ENCODE measurements at places on chromosomes 3 and 15.

GRCh38 chr3:179074656-179075055 is 3.0 kb upstream of the ZMAT3 start:
- DNase-seq = no peak

GRCh38 chr15:67067930-67068551 is 2.6 kb downstream of the SMAD3 start:
- no peak for DNase-seq

DNA sequence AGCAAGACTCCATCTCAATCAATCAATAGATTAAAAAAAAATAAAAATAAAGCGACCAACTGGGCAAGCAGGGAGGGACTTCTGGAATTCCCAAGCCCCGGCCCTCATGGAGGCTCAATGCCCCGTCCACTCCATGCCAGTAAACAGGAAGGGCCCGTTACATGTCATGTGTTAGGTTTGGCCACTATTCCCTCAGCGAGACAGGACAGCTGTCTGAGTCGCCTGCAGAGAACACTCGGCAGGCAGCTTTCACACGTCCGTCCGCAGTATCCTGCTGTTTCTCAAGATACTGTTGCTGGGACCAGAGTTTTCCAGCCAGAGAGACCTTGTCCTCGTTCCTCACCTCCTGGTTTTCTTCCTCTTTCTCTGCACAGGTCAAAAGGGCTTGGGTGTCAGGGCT is 18.0 kb downstream of the TMEM44 start:
- no peak for DNase-seq

- peak; percentile 65 for DNase-seq
Observed at GRCh38 chr3:111967651-111968274, 11.1 kb upstream of the ABHD10 start.

DNA sequence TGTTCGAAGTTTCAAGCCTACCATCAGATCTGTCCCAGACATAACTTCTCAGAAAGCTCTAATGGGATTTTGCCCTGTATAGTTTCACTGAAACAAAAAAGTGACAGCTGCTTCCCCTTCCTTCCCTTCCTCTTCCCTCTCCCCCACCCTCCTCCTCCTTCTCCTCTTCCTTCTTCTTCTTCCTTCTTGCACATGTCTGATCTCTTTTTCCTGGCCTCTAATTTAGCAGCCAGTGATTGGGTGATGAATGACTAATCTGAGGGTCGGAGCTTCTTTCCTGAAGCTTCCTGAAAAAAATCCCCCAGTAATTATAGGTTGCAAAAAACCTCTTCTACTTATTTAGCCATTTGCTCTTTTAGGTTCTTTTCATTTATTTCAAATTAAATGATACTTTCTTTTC is 168.7 kb downstream of the POTEB3 start:
- DNase-seq = no peak

- no peak for DNase-seq
Observed at GRCh38 chr15:40550341-40551037, 14.4 kb downstream of the CCDC32 start.

DNA sequence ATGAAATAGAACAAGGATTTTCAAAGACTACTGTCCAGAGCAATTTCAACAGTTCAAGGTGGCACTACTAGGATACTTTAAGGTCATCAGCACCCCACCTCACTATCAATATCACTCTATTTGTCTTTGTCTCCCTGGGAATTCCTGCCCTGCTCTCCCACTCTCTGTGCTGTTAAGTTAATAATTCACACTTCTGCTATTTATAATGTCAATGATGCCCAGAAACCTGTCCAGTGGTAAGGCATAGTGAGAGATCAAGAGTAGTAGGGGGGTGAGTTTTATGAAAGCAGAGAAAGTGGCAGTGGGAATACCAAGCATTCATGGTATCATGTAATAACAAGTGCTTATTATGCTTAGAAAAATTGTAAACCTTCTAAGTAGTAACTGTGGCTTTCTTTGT is 7.3 kb downstream of the TMCO5A start:
- DNase-seq = no peak

GRCh38 chr15:85336880-85337279 is 43.5 kb upstream of the AKAP13 start:
- no peak for DNase-seq

GRCh38 chr15:80779658-80780415 is 667 bp downstream of the CEMIP start:
- DNase-seq = no peak

- DNase-seq = no peak
Observed at GRCh38 chr15:90930861-90931574, 1.3 kb downstream of the HDDC3 start.

- DNase-seq = no peak
Observed at GRCh38 chr3:73508330-73508954, 116.3 kb downstream of the PDZRN3 start.

- DNase-seq = no peak
Observed at GRCh38 chr3:197554196-197554561, 1.6 kb downstream of the BDH1 start.

GRCh38 chr3:160649596-160649995 is 27.4 kb upstream of the ARL14 start:
- no peak for DNase-seq

- no peak for DNase-seq
Observed at GRCh38 chr3:195039180-195039843, 231.6 kb downstream of the XXYLT1 start.

GRCh38 chr3:185712337-185712736 is 112.5 kb downstream of the IGF2BP2 start:
- no peak for DNase-seq

DNA sequence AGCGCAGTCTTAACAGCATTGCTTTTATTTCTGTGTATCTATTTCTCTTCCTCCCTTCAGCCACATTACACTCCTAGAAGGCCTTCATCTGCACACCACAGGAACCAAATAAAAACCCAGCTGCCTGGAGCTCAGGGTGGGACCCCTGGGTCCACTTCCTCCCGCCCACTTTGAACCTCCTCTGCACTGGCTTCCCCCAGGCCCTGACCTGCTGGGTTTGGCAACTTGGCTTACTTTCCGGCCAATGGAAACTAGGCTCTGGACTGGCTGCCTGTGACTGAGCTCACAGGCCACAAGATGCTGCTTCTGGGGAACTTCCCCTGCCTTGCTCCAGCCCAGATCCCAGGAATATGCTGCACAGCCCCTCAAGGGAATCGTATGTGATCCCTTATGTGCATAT is 89.8 kb downstream of the SEMA5B start:
- no peak for DNase-seq

DNA sequence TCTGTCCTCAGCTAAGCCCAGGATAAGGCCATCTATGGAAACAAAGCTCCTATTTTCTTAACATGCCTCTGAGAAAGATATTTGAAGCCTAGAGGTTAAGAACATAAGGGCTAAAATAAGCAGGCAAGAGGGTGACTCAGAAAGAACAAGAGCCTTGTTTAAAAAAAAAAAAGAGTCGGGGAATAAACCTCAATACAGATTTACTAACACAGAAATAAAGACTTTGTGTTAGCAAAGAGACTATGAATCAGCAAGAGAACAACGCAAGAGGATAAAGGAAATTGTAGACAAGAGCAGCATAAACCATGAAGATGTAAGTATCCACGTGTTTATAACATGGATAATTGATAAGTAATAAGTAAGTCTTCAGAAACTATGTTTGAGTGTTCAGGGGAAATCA is 36.0 kb downstream of the RAB27A start:
- DNase-seq = no peak

DNA sequence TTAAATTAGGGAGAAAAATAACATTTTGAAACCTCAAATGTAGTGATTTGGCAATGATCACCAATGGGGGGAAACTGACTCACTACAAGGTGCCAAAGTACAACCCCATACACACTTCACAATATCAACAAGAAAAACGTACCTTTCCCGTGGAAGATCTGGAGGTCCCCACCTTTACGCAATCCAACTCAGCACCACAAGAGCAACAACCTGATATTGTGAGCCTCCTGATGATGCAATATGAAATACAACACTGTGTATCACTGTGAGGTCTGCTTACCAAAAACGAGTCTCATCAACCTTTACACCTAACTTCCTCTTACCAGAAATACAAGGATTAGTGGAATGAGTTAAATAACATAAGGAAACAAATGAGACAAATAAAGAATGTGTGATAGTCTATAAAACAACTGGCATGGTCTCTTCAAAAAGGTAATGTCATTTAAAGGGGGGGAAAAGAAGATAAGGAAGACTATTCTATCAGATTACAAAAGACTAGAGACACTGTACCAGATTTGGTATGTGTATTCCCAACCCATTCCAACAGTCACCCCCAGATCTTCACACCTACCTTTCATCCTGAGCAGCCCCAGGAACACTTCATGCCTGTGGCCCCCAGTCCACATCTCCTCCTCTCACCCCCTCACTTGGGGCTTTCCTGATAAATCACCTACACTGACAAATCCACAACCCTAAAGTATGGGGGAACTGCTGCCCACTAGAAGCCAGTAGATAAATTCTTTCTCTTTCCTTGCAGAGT is 27.7 kb downstream of the DLG1 start:
- no peak for DNase-seq

GRCh38 chr3:193921465-193921864 is 214.5 kb upstream of the HES1 start:
- no peak for DNase-seq

- DNase-seq = no peak
Observed at GRCh38 chr3:114716916-114717315, 423.1 kb downstream of the TIGIT start.

- DNase-seq = no peak
Observed at GRCh38 chr3:193389335-193389734, 10.8 kb upstream of the ATP13A5 start.

DNA sequence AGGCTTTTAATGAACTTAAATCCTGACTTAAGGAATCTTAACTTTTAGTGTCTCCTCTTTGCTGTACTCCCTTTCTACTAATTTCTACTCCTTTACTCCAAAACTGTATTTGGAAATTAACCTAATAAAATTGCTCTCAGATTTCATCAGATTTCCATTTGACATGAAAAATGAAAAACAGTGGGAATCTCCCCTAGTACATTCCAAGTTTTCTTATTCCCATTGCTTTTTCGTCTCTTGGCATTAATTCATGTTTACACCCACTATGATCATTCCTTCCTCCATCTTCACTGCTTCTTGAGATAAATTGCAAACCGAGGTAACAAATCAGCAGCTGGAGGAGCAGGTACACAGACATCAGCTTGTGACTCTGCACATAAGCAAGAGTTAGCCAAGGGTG is 208.7 kb downstream of the VGLL3 start:
- no peak for DNase-seq

GRCh38 chr3:89256395-89256794 is 149.0 kb downstream of the EPHA3 start:
- DNase-seq = no peak

DNA sequence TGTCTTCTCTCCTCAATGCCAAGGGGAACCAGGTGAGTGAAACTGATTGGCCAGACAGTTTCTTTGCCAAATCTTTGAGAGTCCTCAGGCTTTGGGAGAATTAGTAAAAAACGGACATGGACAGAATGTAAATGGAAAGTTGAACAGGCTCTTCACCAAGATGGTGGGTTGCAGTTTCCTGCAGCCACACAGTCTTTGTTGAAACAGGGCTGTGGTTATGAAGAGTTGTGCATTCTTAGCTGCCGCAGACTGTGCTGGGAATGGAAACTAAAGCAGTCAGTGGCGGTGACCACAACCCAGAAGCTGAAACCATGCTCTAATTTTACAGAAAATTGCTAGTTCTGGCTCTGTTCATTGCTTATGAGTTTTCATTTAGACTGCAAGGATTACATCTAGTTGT is 42.1 kb upstream of the TASOR start:
- no peak for DNase-seq

DNA sequence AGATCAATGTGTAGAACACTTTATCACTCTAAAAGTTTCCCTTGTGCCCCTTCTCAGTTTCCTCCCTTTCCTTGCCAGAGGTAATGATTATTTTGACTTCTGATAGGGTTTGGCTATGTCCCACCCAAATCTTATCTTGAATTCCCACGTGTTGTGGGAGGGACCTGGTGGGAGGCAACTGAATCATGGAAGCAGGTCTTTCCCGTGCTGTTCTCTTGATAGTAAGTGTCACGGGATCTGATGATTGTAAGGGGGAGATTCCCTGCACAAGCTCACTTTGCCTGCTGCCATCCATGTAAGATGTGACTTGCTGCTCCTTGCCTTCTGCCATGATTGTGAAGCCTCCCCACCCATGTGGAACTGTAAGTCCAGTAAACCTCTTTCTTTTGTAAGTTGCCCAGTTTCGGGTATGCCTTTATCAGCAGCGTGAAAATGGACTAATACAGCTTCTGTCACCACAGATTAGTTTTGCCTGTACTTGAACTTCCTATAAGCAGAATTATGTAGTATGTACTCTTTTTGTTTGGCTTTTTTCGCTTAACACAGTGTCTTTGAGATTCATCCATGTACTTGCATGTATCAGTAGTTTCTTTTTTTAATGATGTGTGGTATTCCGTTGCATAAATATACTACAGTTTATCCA is 7.2 kb downstream of the FEM1B start:
- no peak for DNase-seq

DNA sequence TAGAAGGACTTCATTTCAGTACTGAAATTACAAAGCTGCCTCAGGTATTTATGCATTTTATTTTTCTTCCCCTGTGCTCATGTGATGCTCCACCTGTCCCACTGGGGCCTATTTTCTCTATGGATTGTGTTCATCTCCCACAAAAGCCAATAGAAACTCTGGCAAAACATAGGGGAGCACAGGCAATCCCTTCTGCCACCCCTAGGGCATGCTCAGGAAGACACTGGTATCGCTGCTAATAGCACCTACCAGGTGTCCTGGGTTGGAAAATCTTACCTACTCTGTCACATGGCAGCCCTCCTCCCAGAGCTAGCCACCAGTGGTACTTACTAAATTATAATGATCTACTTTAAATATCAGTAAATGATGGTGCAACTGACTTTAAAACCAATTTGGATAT is 427.4 kb downstream of the FGF12 start:
- DNase-seq = no peak

- peak; percentile 23 for DNase-seq
Observed at GRCh38 chr15:84781495-84781894, 33.1 kb downstream of the ZNF592 start.

- no peak for DNase-seq
Observed at GRCh38 chr15:74840851-74841775, 1.8 kb downstream of the ULK3 start.

DNA sequence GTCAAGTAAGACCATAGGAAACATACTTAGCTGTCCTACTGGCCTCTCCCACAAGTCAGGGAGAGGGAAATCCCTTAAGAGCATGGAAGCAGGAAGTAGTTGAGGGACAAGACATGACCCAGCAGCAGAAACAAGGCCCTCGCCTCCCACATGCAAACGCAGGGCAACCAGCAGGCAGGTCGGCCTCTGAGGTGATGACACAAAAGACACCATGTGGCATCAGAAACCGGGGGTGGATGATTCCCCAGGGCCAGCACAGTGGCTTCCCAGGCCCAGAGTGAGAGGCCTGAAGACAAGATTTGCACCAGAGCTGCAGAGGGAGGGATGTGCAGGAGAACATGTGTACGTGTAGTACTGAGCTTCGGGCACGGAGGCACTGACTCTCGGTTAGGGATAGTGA is 26.3 kb downstream of the PXYLP1 start:
- DNase-seq = no peak

- no peak for DNase-seq
Observed at GRCh38 chr3:55405436-55405835, 81.7 kb downstream of the WNT5A start.

All from AG04449 (cell line).